Hepatocyte (in vitro differentiated cells): ENCODE measurements at places on chromosomes 3 and 15.

- DNase-seq: no peak
Measured at GRCh38 chr15:36643551-36643950, 64.1 kb downstream of the CDIN1 start.

DNA sequence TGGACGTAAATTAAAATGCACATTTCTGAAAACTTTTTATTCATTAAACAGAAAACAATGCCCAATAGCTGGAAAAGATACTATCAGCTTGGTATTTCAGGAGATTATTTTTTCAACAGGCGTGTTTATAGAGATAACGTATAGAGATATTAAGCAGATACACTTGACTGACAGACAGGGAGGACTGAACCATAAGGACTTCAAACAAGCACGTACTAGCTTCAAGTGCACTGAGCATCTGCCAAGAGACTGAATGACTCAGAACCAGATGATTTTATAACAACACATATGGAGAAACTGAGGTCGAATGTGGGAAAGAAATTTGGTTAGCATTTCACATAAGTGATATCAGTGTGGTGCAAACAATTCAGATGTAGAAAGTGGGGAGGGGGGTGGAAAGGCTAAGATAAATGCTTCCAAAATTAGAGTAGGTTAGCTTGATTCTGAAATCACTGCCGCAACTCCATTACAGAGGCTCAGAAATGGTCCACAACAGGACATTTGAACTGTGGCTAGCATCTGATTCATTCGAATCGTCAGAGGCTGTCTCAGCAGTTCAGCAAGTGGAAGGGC, 103.5 kb downstream of the SEMA6D start:
- DNase-seq: no peak

DNA sequence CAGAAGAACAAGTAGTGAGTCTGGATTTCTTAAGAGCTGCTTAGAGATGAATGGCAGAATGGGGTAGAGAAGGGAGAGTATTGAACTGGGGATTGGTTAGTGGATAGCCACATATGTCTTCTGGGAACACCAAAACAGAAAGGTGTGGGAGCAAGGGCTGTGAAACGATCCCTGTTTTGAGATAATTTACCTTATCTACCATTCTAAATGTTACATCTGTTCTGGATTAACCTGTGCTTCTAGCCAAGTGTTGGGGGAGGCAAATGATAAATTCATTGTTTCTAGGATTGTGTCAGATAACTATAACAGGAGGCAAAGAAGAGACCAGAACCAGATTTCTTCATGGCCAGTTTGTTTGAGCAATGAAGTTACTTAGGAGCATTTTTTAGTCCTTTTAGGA, 8.4 kb downstream of the NR1D2 start:
- DNase-seq: no peak

GRCh38 chr15:88995449-88995848, 82.3 kb upstream of the MFGE8 start:
- peak; percentile 55 for DNase-seq

DNA sequence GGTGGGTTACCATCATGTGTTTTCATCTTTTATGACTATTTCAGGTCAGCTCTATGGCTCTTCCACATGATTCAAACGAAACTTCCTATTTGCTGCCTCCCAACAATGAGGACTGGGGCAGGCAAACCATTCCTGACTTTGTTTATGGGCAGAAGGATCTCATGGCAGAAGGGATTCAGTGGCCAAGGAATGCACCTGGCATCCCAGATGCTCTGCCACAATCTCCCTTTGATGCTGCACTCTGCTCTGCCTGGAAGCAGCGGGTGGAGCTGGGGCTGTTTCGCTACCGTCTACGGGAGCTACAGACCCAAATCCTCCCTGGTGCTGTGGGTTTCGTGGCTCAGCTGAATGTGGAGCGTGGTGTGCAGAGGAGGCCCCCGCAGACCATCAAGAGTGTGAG, 6.8 kb downstream of the GDPGP1 start:
- no peak for DNase-seq

DNA sequence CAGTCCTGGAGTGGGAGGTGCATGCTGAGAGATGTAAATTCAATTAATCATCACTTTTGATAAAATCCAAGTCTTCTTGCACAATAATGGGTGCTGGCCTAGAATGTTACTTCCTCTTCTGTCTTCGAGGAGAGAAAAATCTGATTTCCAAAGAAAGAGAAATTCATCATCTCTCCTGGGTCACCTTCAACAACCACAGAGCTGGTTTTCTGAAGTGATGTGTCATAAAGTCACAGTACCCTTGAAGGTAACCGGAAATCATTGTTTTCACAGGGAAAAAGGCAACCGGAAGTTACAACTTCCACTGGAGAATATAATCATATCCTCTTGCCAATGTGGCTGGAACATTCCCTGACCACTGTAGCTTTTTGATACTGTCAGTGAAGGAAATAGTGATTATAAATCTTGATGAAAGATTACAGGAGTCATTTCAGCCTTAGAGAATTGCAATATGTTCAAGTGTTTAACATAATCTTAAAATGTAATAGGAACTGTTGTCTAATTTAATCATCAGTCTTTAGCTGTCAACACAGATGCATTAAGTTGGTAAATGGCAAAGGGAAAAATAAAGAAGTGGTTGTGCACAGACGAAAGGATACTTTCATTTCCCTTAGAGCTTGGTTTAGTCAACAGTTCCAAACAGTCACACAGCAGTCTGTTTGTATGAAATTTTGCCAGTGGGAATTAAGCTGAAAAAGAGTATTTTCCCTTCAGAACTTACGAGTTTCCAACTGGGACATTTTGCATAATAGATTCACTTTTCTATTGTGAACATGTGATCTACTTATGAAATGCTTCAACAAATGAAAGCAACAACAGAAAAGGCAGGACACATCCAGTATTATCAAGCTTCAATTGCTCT, 106.5 kb upstream of the SLC4A7 start:
- DNase-seq: no peak

GRCh38 chr3:41346698-41347270, 147.5 kb downstream of the CTNNB1 start:
- DNase-seq: no peak

DNA sequence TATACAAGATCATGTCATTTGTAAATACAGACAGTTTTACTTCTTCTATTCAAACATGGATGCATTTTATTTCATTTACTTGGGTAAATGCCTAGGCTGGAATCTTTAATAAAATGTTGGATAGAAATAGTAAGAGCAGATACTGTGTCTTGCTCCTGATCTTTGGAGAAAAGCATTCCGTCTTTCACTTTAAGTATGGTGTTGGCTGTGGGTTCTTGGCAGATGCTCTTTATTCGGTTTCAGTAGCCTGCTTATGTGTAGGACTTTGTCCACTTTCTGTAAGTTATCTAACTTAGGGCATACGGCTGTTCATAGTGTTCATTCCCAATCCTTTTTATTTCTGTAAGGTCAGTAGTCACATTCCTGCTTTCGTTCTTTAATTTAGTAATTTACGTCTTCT, 303.0 kb downstream of the ADAMTS17 start:
- DNase-seq: no peak

GRCh38 chr15:52436981-52437380, 91.7 kb downstream of the MYO5A start:
- no peak for DNase-seq

GRCh38 chr3:11721479-11721878, 77.8 kb upstream of the VGLL4 start:
- no peak for DNase-seq
